HFFc6 (cell line): ENCODE measurements at places on chromosomes 12 and 14.

GRCh38 chr12:95459310-95459709 lies 14.6 kb upstream of the METAP2 start:
- no peak for DNase-seq

- peak; percentile 17 for DNase-seq
Measured at GRCh38 chr12:55797068-55797467, 20.5 kb downstream of the SARNP start.

DNA sequence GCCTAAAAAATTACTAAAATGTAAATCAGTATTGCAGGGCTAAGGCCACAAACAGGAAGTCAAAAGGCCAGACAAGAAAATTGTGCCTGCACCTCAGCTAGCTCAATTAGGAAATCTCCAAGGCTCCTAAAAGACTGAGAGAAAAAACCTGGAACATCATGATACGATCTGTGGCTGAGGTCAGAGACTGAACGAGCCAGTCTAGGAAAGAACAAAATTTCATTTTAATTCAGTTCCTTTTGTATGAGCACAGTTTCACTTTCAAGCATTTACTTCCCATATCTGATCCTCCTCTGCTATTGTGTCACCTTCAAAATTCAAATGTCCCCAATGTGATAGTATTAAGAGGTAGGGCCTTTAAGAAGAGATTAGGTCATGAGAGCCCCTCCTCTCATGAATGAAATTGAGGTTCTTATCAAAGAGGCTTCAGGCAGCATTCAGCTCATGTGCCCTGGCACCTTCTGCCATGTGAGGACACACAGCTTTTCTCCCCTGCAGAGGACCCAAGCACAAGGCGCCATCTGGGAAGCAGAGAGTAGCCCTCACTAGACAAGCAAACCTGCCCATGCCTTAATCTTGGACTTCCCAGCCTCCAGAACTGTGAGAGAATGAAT lies 14.8 kb downstream of the PRKAB1 start:
- no peak for DNase-seq

- no peak for DNase-seq
Measured at GRCh38 chr12:130119241-130119861, 42.9 kb upstream of the FZD10 start.

GRCh38 chr12:49543914-49544815 lies 5.3 kb downstream of the KCNH3 start:
- DNase-seq = no peak

- no peak for DNase-seq
Measured at GRCh38 chr12:77813558-77813957, 17.1 kb upstream of the NAV3 start.

DNA sequence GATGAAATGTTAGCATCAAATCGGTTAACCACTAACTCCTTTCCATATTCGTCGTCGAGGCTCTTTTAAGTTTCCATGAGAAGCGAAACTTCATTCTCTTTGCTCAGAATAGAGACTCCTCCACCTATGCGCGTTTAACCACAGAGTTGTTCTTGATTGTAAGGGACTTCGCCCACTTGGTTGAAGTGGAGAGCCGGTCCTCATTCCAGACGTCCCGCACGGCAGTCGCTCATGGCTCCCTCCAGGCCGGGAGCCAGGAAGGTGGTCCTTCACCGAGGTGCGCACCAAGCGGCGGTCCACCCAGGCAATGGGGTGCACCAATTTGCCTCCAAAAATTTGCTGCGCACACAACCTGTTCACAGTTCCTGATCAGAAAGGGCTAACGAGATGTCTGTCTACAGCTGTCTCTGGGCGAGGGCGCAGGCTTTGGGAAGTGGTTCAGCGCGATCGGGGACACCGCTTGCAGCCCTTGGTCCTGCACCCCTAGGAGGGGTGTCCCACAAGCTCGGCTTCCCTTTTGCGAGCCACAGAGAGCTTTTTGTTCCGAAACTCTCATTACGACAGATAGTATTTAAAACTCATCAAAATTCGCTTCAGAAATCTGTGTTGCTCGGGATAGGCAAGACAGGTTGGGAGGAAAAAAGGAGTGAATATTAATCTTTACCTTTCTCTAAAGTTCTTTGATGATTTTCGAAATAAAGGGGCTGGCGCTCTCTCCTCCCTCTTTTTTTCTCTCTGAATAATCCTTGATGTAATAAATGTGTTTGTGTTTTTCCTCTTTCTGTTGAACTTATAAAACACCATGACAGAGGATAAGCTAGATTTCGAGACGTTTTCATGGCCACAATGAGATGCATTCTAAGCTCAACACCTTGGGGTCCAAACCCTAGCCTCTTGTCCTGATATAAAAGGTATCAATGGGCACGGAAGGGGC lies 6.4 kb upstream of the ALX1 start:
- no peak for DNase-seq

DNA sequence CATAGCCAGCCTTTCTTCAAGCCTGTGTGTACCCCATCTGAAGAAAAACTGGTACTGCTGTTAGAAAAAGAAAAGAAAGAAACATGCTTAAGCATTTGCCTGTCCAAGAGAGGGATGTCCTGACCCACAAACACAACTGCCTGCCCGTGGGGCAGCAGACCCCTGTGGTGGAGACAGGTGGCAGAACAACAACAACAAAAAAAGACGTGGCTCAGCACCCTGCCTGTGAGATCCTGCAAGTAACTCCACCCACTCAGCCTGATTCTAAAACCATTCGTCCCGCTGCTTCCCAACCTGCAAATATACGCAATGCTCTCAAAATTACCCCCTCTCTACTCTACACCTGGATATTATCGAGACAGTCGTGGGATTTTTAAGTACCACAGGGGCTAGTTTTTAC lies 64.9 kb upstream of the ZDHHC17 start:
- DNase-seq = no peak

DNA sequence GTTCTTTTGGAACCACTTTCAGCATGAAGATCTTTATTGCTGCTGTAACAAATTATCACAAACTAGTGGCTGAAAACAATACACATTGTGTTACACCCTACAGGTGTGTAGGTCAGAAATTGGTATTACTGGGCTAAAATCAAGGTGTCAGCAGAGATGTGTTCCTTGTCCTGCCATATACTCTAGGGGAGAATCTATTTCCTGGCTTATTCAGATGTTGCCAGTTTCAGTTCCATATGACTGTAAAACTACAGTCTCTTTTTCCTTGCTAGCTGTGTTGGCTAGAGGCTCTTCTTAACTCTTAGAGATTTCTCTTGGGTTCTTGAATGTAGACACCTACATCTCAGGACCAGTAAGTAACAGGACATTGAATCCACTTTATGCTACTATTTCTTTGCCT lies 215.6 kb upstream of the PPFIA2 start:
- no peak for DNase-seq

GRCh38 chr14:101582294-101582693 lies 21.0 kb downstream of the DIO3 start:
- no peak for DNase-seq

- no peak for DNase-seq
Measured at GRCh38 chr12:128190614-128191013, 76.4 kb upstream of the TMEM132C start.

DNA sequence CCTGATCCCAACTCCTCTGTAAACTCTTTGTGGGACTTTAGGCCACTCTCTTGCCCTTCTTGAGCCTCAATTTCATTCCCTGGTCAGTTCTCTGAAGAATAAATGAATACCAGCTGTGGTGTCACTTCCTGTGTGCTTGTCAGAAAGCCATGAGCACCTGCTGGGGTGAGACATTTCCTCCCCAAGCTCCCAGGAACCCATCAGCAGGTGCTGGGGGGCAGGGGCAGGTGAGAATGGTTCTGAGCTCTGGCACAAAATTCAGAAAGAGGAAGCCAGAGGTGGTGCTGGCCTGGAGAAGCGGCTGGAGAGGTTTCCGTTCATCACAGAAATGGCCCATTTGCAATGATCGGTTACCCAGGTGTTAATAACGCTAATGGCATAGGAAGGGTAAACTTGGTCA lies 14.9 kb downstream of the LHX5 start:
- DNase-seq = no peak

- DNase-seq = no peak
Measured at GRCh38 chr14:104451474-104451873, 128.1 kb upstream of the C14orf180 start.

GRCh38 chr14:90830931-90831701 lies 14.9 kb upstream of the TTC7B start:
- DNase-seq = no peak

DNA sequence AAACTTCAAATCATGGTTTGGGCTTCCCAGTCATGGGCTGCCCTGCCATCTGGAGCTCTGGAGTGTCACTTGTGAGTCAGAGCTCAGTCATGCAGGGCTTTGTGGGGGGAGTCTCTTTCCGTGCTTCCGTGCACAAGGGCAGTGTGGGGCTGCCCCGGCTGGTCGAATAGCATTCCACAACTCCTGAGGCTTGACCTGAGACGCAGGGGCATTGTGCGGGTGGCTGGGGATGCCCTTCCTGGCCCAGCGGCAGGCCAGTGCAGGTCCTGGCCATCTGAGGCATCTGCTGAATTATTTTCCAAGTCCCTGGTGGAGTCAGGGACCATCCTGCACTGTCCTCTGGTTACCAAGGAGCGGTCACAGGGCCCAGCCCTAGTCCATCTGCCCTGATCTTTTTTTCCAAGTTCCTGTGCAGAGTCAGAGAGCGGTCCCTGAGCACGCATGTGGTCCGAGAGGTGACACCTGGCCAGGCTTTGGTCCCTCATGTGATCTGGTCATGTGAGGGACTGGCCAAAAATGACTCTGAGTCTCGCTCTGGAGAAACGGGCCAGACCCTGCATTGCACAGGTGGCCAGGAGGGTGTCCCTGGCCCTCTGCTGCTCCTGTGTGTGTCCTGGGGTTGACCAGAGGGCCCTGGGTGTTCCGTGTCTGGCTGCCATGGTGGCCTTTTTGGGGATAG lies 167.0 kb upstream of the ALG10B start:
- DNase-seq = no peak

DNA sequence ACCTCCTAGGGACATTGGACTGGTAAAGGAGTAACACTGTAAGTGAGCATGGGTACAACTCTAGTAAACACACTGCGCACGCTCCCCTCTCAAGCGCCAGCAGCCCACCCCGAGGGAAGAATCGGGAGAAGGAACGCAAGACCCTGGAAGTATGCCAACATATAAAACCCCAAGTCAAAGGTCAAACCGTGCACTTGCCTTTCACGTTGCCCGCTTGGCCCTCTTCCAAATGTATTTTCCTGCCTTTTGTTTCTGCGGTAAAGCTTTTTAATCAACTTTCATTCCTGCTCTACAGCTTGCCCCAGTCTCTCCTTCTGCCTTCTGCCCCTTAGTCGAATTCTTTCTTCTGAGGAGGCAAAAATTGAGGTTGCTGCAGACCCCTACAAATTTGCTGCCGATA lies 17.6 kb upstream of the CHST11 start:
- DNase-seq = no peak

GRCh38 chr12:48826209-48826855 lies 8.0 kb downstream of the CACNB3 start:
- DNase-seq = no peak

- no peak for DNase-seq
Measured at GRCh38 chr12:115251727-115252126, 567.8 kb upstream of the TBX3 start.

DNA sequence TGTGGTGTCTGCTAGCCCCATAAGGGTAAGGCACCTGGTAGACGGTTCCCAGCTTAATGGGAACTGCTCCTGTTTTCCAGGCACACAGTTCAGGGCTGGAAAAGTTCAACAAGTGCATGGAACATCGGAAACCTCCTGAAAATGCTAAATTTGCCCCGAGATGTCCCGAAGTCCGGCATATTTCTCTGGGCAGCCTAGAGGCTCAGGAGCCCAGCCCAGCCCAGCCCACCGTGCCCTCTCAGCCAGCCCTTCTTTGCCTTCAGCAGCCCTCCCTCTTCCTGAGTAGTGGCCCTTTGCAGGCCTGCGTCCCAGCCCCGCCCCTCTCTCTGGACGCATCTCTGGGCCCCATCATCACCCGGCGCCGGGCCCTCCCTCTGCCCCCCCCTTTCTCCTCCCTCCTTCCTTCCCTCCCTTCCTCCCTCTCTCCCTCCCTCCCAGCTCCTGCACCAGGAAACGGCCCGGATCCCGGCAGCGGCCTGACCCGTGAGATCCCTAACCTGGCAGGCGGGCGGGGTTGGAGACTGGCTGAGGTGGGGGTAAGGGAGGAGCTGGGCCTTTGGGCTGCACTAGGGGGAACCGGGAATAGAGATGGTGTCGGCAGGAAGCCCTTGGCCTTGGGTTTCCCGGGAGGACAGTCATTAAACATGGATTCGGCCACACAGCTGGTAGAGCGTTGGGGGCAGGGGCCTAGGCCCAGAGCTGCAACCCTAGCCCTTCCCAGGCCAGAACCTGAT lies at the start of gene BCL2L2:
Gene BCL2L2 (plus strand): TSS at position 422 of the 734 bp plus-strand sequence. CDS start 935 bp downstream, outside the sequence.
- peak; percentile 75 for DNase-seq

DNA sequence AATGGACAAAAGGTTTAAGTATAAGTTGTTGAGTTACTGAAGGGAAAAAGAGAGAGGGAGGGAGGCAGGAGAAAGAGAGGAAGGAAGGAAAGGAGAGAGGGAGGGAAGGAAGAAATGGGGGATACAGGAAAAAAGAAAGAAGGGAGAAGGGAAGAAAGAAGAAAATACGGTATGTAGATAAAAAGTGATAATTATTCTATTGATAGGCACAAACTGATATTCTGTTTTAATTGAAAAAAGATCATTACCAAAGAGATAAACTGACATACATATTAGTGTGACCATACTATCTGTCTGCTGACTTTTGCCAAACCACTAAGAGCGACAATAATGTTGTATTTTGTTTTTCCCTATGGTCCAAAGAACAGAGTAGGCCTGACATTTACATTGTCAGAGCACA lies 154.5 kb downstream of the LRFN5 start:
- no peak for DNase-seq

DNA sequence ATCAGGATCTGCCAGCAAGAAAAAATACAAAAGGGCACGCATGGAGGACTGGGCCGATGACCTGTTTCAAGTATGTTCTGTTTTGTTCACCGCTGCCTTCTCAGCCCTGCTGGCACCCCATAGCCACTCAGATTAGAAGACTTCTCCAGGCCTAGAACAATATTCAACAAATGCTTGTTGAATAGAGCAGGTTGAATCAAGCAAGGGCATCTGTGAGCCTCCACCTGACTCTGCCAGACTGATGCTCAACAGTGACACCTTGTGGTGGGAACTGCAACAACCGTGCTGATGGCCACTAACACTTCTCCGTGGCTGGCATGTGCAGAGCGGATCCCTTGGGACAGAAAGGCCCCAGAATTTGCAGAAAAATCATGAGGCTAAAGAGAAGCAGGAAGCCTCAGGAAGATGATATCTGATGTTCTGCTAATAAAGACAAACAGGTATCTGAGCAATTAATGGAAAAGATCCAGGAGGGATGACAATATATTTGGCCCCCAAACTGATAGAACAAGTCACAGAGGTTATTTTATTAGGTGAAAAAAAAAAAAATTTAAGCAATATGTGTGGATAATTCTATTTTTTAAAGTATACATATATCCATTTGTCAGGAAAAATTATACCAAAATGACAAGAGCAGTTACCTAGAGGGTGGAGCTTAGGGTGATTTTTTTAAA lies 114.3 kb downstream of the KSR2 start:
- peak; percentile 48 for DNase-seq

- no peak for DNase-seq
Measured at GRCh38 chr12:66637699-66638301, 41.1 kb downstream of the GRIP1 start.

DNA sequence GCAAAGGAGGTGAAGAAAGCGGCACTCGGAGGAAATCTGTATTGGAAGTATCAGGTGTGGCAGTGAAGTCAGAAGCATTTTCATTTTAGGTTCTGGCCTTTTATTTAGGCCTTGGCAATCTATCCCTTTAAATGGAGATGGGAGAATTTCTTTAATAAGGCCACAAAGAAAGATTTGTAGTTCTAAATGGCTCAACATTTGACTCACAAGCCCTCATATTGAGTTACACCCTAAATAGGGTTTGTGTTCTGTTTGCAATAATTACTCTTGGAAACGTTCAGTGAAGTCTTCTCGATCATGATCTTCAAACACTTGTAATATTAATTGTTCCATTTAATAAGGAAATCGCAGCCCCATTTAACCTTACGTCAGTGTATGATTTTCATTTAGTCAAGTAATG lies 25.3 kb upstream of the TMEM260 start:
- no peak for DNase-seq
